Right lobe of liver (tissue), 6 donors: ENCODE measurements at places on chromosomes 6 and 20. TPM values are rescaled to one million over a fixed set of nuclear protein-coding genes. Genes with fewer than 3 reads are reported as not detected.

GRCh38 chr20:25288291-25289181 is 40.7 kb downstream of the PYGB start:
- no peak overlapping the region for H3K27ac ChIP-seq
- peak; percentile 39 for DNase-seq
- H3K36me3 ChIP-seq, result no peaks in the 10 kb centered on the region
- H3K27me3 ChIP-seq, result no peaks in the 10 kb centered on the region

DNA sequence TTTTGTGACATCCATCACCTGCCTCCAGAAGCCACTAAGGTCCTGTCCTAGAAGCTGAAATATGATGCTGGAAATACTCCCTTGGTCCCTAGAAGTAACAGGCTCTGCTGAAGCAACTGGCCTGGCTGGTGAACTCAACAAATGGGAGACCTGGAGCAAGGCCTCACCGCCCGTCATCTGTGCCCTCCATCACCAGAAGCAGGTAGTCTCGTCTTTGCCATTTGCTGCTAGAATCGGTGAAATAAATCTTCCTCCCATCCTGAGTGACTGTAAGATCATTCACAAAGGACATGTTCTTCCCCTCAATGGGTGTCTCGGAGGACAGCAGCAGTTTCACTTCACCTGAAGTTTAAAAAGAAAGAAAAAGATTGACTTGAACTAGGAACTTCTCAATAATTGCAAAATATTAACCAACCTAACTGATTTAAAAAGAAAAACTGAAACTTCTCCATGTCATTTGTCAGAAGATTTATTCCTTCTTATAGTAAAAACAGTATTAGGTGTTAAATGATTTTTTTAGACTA is 21.0 kb downstream of the CST7 start:
- H3K27ac ChIP-seq, result no peak overlapping the region
- no peak overlapping the region for H3K4me3 ChIP-seq
- DNase-seq, result no peak
- H3K36me3 ChIP-seq, result peaks cover 29% of the 10 kb centered on the region

GRCh38 chr6:827431-827830 is 134.5 kb upstream of the EXOC2 start:
- no peak overlapping the region for H3K27ac ChIP-seq
- H3K36me3 ChIP-seq, result no peaks in the 10 kb centered on the region
- no peak for DNase-seq
- no peaks in the 10 kb centered on the region for H3K4me1 ChIP-seq
- H3K4me3 ChIP-seq, result no peak overlapping the region
- no peaks in the 10 kb centered on the region for H3K27me3 ChIP-seq

- H3K27ac ChIP-seq, result peak overlapping the region; percentile 41
- H3K4me1 ChIP-seq, result no peaks in the 10 kb centered on the region
- H3K27me3 ChIP-seq, result no peaks in the 10 kb centered on the region
- DNase-seq, result no peak
Measured at GRCh38 chr6:139290787-139291311, 949 bp downstream of the TXLNB start.

DNA sequence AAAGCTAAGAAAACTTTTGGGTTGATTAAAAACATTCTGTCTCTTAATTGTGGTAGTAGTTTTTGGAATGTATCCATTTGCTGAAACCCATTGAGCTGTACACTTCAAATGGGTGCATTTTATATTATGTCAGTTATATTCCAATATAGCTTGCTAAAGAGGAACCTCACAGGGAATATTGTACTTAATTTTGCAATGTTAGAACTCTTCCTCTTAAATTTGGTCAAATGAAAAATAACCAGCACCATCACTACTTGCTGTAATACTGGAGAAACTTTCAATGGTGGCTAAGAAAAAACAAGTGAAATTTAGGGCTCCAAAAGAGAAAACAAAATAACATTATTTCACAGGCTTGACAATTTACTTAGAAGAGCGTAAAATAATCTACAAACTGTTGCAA is 651.5 kb downstream of the MAFB start:
- no peaks in the 10 kb centered on the region for H3K27me3 ChIP-seq
- DNase-seq, result no peak
- no peaks in the 10 kb centered on the region for H3K36me3 ChIP-seq
- H3K4me1 ChIP-seq, result no peaks in the 10 kb centered on the region
- H3K27ac ChIP-seq, result no peak overlapping the region
- H3K4me3 ChIP-seq, result no peak overlapping the region

DNA sequence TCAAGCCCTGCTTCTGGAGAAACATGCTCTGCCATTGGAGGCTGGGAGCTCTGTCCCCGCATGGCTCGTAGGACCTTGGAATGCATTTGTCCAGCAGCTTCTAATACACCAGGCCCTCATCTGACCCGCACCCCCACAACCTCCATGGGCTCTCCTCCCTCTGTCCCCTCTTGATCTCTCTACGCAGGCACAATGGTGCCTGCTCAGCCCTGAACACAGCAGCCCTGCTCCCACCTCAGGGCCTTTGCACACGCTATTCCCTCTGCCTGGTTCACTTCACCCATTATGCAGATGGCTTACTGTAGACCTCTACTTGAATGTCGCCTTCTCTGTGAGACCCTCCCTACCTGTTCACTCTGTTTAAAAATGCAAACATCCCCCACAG is 27.0 kb upstream of the PTGIS start:
- no peaks in the 10 kb centered on the region for H3K27me3 ChIP-seq
- H3K36me3 ChIP-seq, result no peaks in the 10 kb centered on the region
- no peak for DNase-seq
- no peaks in the 10 kb centered on the region for H3K4me1 ChIP-seq
- no peak overlapping the region for H3K4me3 ChIP-seq
- H3K27ac ChIP-seq, result peak overlapping the region; percentile 1

- no peak overlapping the region for H3K27ac ChIP-seq
- DNase-seq, result no peak
Measured at GRCh38 chr20:62728781-62729300, 20.2 kb downstream of the NTSR1 start.

GRCh38 chr6:130676077-130676772 is 151.0 kb upstream of the SMLR1 start:
- H3K4me3 ChIP-seq, result no peak overlapping the region
- H3K27me3 ChIP-seq, result no peaks in the 10 kb centered on the region
- no peak for DNase-seq
- H3K4me1 ChIP-seq, result no peaks in the 10 kb centered on the region

DNA sequence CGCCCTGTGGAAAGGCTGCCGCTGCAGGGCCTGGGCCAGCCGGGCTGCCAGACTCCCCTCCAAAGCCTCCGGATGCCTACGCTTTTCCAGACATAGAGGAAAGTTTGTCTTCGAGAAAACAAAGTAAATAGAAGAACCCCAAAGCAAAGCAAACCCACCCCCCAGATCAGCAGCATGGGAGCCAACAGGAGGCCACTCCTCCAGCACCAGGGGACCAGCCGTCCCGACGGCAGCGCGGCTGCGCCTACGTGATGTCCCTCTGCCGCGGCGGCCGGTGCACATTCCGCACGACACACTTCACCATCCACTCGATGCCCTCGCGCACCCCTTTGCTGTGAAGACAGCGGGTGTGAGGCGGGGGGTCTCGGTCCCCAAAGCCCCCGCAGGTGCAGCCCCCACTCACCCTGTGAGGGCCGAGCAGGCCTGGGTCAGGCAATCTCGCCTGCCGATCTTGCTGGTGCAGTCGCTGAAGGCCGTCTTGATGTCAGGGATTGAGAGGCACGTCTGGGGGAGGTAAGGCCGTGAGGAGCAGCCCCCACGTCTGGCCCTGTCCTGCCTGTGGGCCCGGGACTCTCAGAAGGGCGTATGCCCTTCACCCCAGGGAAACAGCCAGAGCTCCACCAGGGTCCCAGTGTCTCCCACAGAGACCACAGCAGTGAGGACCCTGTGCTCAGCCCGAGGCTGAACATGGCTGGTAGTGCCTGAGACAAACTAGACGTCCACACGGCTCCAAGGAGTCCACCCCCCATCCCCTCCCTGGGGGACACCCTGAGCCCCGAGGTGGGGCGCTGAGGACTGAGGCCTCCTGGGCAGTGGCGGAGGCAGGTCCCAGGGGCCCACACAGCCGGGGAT is 4.0 kb downstream of the TNFRSF6B start:
- H3K4me1 ChIP-seq, result peaks cover 14% of the 10 kb centered on the region
- H3K27ac ChIP-seq, result no peak overlapping the region
- DNase-seq, result peak; percentile 20
- H3K4me3 ChIP-seq, result no peak overlapping the region
- H3K36me3 ChIP-seq, result no peaks in the 10 kb centered on the region

- no peak for DNase-seq
- no peaks in the 10 kb centered on the region for H3K36me3 ChIP-seq
- no peak overlapping the region for H3K27ac ChIP-seq
- H3K4me1 ChIP-seq, result no peaks in the 10 kb centered on the region
- H3K4me3 ChIP-seq, result no peak overlapping the region
Measured at GRCh38 chr6:42314571-42315258, 97.1 kb upstream of the MRPS10 start.

DNA sequence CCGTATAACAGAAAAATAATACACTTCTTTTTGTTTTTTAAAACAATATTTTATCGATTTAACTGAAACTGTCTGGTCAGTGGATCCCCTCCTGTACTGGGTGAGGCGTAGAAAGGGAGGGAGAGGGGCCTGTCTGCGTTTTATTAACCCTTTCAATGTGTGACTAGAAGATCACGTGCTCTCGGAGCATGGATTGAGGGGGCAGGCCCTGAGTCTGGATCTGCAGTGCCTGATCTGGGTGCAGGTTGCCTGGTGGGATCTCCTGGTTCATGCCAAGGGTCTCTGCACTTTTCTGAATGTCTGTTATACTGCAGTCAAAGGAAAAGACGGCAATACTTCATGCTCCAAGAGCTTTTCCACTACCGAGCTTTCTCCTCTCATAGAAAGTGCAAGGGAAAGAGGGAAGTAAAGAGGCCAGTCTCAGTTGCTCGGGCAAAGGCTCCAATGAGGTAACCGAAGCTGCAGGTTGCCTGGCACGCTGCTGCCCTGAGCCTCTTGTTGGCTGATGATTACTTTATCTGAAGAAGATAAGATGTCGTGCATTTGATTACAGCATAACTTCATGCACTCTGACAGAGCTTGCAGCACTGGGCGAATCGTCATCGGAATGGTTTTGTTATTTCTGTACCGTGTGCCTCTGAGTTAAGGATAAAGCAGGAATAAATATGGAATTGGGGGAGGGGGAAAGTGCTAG is 167.5 kb upstream of the PMEPA1 start:
- no peak overlapping the region for H3K27ac ChIP-seq
- no peaks in the 10 kb centered on the region for H3K4me1 ChIP-seq
- DNase-seq, result no peak
- H3K36me3 ChIP-seq, result no peaks in the 10 kb centered on the region
- no peak overlapping the region for H3K4me3 ChIP-seq

DNA sequence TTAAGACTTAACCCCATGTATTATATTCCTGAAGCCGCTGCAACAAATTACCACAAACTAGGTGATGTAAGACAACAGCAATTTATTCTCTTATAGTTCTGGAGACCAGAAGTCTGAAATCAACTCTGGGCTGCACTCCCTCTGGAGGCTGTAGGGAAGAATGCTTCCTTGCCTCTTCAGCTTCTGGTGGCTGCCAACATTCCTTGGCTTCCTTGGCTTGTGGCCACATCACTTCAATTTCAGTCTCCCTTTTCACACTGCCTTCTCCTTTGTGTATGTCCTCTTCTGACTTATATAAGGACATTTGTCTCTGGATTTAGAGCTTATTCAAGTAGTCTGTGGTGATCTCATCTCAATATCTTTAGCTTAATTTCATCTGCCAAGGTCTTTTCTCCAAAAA is 141.6 kb downstream of the DHX35 start:
- H3K4me1 ChIP-seq, result no peaks in the 10 kb centered on the region
- no peaks in the 10 kb centered on the region for H3K36me3 ChIP-seq
- no peak for DNase-seq
- no peak overlapping the region for H3K4me3 ChIP-seq
- no peaks in the 10 kb centered on the region for H3K27me3 ChIP-seq

DNA sequence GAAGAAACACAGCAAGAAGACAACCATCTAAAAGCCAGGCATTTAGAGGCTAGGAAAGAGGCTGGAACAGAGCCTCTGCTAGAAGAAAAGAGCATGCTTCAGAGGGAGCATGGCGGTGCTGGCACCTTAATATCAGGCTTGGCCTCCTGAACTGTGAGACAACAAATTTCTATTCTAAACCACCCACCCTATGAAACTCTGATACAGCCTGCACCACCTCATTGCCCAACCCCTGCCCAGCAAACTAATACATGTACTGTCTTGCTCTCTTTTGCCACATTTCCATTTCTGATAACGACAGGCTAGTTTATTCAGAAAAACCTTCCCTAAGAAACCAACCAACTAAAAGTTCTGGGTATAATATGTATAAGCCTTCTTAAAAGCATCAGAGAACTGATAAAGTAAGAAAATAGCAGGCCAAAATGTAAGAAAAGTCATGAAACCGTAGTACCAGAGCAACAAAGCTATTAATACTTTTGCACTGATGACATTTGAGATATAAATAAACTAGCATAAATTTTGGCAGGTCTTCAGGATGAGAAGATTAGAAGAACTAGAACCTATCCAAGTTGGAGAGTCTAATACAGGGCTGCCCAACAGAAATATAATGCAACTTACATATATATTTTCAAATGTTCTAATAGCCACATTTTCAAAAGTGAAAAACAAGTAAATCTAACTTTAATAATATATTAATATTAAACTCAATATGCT is 184.7 kb upstream of the HSF2 start:
- DNase-seq, result no peak
- H3K27ac ChIP-seq, result no peak overlapping the region
- no peaks in the 10 kb centered on the region for H3K27me3 ChIP-seq

The CTAGE9 gene
- total RNA-seq, result not detected

The MCCD1 gene
- total RNA-seq, result not detected

The SLC22A2 gene
- not detected for total RNA-seq

The ELOVL4 gene
- total RNA-seq, result not detected

The VIP gene
- not detected for total RNA-seq
